ENCODE measurements at places on chromosomes 12 and 14.
A peak's percentile ranks its signal among the peaks of the same experiment; 100 is the strongest.

DNA sequence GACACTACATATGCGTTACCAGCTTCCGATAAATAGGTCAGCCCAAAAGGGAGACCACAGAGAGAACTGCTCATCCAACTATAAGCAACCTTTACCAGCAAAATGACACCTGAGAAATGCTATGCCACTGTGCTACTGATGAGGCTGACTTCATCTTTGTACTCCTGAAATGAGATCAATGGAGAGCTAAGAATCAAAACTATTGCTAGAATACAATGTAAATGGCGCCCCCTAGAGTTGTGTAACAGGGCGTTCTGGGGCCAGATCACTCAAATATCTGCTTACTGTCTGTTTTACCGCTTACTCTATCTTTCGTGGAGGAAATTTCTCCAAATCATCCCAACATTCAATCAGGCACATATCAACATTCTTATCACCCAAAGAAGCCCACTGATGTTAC is 4.6 kb downstream of the ZNF384 start:
- DNase-seq: peak; percentile 55

GRCh38 chr12:107884769-107885694 is 110.5 kb downstream of the ASCL4 start:
- peak; percentile 64 for DNase-seq

- no peak for DNase-seq
Observed at GRCh38 chr12:102465762-102466560, 14.4 kb downstream of the IGF1 start.

DNA sequence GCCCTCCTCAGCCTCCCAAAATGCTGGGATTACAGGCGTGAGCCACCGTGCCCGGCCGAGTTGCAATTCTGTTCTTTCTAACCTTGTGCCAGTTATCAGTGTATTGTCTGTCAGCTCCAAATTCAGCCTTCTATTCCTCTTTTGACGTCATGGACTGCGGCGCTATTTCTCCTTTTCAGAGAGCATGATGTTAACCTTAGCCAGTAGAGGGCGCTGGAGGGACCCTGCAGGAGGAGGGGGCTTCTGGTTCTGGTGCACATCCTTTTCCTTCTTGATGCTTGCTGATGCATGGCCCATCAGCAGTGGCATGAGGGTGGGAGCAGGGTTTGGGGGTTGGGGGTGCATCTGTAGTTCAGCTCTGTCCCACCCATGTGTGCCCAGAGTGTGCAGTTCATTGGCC is 179.3 kb upstream of the RMST start:
- DNase-seq: no peak

DNA sequence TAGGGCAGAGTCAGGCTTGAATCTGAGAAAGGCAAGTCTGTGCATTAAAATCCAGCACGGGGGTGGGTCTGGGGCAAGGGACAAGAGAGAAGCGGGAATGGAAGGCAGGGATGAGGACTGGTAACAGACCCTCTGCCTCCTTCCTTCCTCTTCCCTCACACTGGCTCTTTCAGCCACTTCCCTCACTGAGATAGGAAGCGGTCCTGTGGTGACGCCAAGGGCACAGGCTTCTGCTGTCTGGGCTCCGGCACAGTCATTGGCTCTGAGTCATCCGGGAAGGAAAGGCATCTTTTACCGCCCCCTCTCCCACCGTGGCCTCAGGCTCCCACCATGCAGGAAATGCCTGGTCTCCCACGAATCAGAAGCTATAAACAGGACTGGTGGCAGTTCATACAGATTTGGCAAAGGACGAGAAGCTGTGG is 70.2 kb downstream of the ETV6 start:
- DNase-seq: no peak

DNA sequence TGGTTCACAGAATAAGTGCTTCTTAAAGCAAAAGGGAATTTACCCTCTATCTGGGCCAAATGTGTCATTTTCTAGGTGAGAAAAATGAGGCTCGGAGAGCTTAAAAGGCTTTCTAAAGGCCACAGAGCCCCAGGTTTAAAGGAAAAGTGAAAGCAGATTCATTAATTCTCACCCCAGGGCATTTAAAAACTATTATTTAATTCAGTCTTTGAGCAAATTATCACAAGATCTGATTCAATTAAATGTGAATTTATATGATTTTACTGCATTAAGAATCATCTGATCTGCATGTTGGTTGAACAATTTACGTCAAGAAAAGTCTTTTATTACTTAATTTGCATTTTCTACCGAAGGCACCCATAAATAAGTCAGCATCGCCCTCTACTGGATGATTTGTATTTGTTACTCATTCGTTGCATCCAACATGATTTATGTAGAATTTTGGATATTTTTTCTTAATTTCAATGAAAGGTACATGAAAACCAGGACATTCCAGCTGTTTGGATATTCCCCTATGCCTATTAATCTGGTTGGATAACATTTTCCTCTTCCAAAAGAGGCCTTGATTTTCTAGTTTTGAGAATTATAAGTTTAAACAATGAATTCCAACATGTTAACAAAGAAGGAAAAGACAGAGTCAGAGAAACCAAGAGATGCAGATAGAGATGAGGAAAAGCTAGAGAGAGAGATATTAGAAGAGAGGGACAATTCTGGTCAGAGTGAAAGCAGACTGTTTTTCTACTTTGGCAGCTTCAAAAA is 19.1 kb upstream of the DHRS7 start:
- no peak for DNase-seq

Data from GM13977 (cell line).